ENCODE measurements at places on chromosomes 7 and 10.
A peak's percentile ranks its signal among the peaks of the same experiment; 100 is the strongest.

DNA sequence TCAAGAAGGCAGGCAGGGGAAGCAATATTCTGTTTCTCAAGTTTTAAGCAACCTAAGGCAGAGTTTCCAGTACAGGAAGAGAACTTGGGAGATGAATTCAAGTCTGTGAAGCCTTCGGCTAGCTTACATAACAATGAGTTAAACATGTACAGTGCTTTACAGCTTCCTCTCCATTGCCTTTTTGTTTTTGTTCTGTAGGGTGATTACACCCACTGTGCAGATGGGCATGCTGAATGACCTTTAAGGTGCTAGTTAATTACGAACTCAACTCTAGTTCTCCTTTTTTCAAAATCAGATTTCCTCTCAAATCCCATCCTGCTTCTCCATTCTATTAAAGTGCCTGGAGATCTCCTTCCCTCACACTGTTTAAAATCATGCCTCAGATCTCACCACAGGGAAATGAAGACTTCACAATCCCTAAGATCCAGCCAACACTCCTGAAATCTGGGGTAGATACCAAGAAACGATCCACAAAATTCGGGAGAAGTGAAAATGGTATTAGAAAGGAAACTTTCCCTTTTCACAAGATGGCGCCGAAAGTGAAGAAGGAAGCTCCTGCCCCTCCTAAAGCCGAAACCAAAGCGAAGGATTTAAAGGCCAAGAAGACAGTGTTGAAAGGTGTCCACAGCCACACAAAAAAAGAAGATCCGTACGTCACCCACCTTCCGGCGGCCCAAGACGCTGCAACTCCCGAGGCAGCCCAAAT, 16.8 kb upstream of the MSMB start:
- no peak for DNase-seq

DNA sequence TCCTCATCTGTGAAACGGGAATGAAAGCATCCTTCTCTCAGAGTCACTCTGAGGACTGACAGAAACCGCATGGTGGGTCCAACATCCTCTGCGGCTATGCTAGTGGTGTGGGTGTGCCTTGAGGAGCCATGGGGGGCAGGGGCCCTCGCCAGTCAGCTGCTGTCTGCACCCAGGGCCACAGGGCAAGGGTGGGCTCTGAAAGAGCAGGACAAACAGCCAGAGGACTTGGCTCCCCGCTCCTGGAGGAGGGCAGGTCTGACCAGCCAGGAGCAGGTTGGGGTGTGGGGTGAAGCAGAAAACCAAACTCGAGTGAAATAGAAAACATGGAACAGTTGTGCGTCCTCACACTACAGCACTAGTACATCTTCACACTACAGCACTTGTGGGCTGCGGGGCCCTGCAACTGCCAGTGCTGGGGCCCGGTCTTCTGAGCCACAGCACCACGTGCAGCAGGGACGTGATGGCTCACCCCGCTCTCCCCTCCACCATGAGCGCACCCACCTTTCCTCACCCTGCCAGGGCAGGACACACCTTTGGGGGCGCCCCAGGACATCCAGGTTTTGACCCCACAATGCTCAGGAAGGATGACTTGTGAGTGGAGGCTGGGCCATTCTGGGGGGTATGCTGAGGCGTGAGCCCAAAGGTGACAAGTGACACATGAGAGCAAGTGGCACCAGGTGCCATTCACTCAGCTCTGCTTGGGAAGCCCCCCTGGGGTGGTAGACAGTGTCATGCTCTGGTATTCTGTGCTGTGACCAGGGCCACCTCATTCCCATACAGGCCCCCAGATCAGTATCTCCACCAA, 96.1 kb upstream of the RET start:
- no peak for DNase-seq

DNA sequence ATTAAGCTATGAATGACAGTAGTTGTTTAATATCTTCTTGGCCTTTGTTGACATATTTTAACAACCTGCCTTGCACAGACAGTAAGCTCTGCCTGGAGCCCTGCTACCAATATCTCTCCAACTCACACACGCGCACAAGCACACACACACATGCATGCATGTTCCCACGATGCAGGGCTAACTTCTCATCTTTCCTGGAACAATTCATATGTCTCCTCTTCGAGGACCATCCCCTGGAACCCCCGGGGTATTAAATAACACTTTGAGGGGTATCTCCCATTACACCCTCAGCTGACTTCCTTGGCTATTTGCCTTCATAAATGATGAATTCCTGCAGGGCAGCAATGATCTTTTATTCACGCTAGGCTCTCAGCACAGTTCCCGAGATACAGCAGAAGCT, 258.0 kb downstream of the TRIL start:
- no peak for DNase-seq

DNA sequence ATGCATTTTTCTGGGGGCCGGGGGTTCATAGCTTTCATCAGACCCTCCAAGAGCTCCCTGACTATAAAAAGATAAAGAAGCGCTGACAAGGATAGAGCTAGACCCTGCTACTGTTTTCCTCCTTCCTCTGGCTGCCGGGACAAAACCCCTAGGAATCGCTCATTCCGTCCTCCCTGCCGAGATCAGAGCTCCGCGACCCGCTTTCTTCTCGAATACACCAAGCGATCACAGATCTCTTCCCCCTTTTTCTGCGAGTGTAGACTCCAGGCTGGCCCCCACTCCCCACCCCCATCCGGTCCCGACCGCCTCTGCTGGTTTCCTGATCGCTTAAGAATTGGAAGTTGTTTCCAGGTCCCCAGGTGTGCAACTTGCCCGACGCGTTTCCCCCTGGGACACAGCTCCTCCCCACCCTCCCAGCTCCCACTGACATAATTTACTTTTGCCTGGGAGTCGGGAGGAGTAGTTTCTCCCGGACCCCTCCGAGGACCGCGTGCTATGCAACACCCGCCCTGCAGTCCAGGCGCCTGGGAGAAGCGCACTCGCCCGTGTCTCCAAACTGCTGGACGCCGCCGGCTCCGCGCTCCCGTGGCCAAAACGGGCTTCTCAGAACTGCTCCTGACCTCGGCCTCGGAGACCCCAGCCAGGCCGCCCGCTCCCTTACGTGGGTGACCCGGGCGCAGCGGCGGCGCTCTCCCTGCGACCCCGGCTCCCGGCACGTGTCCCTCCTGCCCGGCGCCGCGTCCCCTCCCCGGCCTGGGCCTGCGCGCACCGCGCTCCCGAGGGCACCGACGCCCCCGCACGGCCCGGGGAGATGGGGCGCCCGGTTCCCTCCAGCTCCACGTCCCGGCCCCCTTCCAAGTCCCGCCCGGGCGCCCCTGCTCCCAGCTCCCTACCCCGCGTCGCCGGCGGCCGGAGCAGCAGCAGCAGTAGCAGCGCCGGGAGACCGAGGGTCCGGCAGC, 552 bp downstream of the IL15RA start:
- peak; percentile 29 for DNase-seq

- no peak for DNase-seq
These were observed 52.5 kb downstream of the WNT2 start for GRCh38 chr7:117270371-117270770.
